ENCODE measurements at places on chromosomes 16 and 17. TPM values are rescaled to one million over a fixed set of nuclear protein-coding genes. Genes with fewer than 3 reads are reported as not detected.

Gene MAP3K14
- 80.8 TPM for total RNA-seq

Gene USP36
- 113 TPM for total RNA-seq

GRCh38 chr16:30523768-30524574 lies 2.4 kb downstream of the ZNF768 start:
- no peak overlapping the region for H3K27ac ChIP-seq
- no peak overlapping the region for H3K4me3 ChIP-seq
- peaks cover 17% of the 10 kb centered on the region for H3K4me1 ChIP-seq
- H3K36me3 ChIP-seq, result no peaks in the 10 kb centered on the region

GRCh38 chr17:47641202-47641601 lies 8.5 kb upstream of the KPNB1 start:
- no peak overlapping the region for H3K4me3 ChIP-seq
- no peaks in the 10 kb centered on the region for H3K4me1 ChIP-seq
- no peak for DNase-seq
- no peaks in the 10 kb centered on the region for H3K27me3 ChIP-seq
- no peak overlapping the region for H3K27ac ChIP-seq
- H3K36me3 ChIP-seq, result no peaks in the 10 kb centered on the region

GRCh38 chr17:62618647-62619416 lies 8.6 kb upstream of the MRC2 start:
- H3K4me3 ChIP-seq, result no peak overlapping the region
- H3K27me3 ChIP-seq, result no peaks in the 10 kb centered on the region
- H3K36me3 ChIP-seq, result 0 out of 2 replicates have a peak, but pooled peaks cover 3% of the 10 kb centered on the region
- no peak overlapping the region for H3K27ac ChIP-seq
- DNase-seq, result no peak
- no peaks in the 10 kb centered on the region for H3K4me1 ChIP-seq

DNA sequence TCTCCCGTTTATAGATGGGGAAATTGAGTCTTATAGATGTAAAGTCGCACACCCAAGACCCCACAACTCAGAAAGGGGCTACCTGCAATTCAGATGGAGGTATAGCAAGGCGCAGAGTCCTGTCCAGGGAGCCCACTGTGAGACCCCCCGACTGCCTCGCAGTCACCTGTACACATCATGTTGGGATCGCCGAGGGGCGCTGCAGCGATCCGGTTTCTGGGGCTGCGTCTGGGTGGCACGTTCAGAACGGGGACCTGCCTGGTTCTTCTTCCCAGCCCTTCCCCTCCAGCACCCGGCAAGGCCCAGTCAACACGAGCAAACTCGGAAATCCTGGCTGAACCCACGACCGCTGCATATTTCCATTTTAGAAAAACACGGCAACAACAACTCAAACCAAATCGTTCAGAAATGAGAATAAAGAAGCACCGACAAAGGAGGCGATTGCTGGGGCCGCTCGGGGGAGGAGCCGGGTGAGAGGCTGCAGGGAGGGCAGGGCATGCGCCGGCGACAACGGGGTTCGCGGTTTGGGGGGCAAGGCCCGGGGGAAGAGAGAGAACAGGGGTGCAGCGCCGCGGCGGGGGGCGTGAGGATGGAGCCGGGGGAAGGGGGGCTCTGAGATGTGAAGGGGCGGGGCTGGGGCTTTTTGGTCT lies 643 bp downstream of the HSDL1 start:
- no peaks in the 10 kb centered on the region for H3K27me3 ChIP-seq
- H3K36me3 ChIP-seq, result peaks cover 5% of the 10 kb centered on the region
- peak overlapping the region; percentile 66 for H3K27ac ChIP-seq
- peak overlapping the region; percentile 74 for H3K4me3 ChIP-seq
- H3K4me1 ChIP-seq, result no peaks in the 10 kb centered on the region

- H3K4me3 ChIP-seq, result peak overlapping the region; percentile 50
- peaks cover 7% of the 10 kb centered on the region for H3K4me1 ChIP-seq
- no peaks in the 10 kb centered on the region for H3K27me3 ChIP-seq
- H3K27ac ChIP-seq, result no peak overlapping the region
Measured at GRCh38 chr17:40362696-40363110, 1.8 kb downstream of the GJD3 start.

- no peak overlapping the region for H3K27ac ChIP-seq
- DNase-seq, result no peak
- no peaks in the 10 kb centered on the region for H3K36me3 ChIP-seq
- H3K4me1 ChIP-seq, result no peaks in the 10 kb centered on the region
- no peaks in the 10 kb centered on the region for H3K27me3 ChIP-seq
- no peak overlapping the region for H3K4me3 ChIP-seq
Measured at GRCh38 chr17:52064791-52065211, 93.7 kb downstream of the CA10 start.

DNA sequence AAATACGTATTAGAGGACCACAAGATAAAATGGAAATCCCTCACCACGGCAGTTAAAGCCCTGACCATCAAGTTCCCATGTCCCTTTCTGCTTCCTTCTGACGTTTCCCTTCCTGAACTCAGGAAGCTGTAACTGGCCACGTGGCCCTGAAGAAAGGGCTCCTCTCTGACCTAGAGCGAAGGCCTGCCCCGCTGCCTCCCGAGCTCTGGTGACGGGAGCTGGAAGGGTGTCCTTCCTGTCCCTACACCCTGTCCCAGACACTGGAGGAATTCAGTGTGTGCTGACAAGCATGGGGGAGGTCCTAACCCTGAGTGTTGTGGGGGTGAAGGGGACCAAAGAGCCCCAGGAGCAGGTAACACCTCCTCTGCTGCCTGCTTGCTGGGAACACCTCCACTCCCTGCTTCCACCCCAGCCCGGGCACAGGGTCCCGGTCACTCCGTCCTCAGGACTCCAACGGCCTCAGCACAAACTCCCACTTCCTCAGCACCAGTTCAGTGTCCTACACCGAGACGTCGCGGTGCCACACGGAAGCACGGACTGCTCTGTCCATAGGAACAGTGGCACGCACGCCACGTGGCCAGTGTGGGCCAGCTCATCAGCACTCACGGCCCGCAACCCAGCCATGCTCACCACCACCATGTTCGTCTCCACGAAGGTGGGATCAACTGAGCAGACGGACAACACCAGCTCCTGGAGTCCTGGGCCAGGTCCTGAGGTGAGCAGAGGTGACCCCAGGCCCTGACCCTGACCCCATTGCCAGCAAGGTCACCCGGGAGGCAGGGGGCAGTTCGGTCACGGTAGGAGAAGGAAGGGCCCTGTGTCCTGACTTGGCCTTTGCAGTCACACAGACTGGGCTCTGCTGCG lies 16.9 kb downstream of the TMEM235 start:
- no peak overlapping the region for H3K4me3 ChIP-seq
- peaks cover 12% of the 10 kb centered on the region for H3K4me1 ChIP-seq
- no peaks in the 10 kb centered on the region for H3K36me3 ChIP-seq

DNA sequence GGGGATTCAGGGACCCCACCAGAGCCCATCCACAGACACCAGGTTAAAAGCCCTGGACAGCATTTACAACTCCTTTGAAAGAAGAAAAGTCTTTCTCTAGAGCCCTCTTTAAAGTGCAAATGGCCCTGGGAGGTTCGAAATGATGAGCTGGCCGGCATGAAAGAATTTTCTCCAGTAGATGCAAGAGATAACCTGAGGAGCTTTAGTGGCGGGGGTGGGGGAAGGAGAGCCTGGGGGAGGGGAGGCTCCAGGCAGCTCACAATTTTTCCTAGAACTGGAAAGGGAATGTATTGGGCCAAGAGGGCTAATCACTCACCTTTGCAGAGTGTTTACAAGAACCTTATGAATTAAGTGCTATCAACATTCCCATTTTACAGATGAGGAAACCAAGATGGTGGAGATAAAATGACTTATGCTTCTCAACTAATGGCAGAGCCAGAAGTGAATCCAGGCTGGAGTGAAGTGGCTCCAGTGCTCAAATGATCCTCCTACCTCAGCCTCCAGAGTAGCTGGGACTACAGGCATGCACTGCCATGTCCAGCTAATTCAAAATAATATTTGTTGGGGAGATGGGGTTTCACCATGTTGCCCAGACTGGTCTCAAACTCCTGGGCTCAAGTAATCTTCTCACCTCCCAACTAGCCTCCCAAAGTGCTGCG lies 4.2 kb upstream of the CDH1 start:
- H3K27me3 ChIP-seq, result no peaks in the 10 kb centered on the region
- H3K4me3 ChIP-seq, result no peak overlapping the region
- H3K36me3 ChIP-seq, result no peaks in the 10 kb centered on the region
- H3K4me1 ChIP-seq, result peaks cover 9% of the 10 kb centered on the region
- peak overlapping the region; percentile 71 for H3K27ac ChIP-seq

DNA sequence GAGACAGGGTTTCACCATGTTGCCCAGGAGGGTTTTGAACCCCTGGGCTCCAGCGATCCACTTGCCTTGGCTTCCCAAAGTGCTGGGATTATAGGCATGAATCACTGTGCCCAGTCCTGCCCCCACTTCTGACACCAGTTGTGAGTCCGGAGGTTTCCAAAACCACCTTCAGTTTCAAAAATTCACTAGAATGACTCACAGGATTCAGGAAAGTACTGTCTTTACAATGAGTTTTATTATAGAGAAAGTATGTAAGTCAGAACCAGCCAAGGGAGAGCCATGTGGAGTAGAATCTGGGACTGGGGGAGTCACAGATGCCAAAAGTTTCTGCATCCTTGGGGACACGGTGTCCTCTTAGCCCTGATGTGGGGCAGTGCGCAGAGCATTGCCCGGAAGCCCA lies 55.1 kb downstream of the PLD6 start:
- H3K27ac ChIP-seq, result no peak overlapping the region
- H3K4me3 ChIP-seq, result no peak overlapping the region
- H3K36me3 ChIP-seq, result no peaks in the 10 kb centered on the region
- no peak for DNase-seq
- peaks cover 6% of the 10 kb centered on the region for H3K4me1 ChIP-seq

GRCh38 chr17:9498490-9498889 lies 77.1 kb downstream of the STX8 start:
- DNase-seq, result no peak
- H3K27ac ChIP-seq, result no peak overlapping the region
- H3K27me3 ChIP-seq, result no peaks in the 10 kb centered on the region
- no peak overlapping the region for H3K4me3 ChIP-seq
- no peaks in the 10 kb centered on the region for H3K4me1 ChIP-seq

DNA sequence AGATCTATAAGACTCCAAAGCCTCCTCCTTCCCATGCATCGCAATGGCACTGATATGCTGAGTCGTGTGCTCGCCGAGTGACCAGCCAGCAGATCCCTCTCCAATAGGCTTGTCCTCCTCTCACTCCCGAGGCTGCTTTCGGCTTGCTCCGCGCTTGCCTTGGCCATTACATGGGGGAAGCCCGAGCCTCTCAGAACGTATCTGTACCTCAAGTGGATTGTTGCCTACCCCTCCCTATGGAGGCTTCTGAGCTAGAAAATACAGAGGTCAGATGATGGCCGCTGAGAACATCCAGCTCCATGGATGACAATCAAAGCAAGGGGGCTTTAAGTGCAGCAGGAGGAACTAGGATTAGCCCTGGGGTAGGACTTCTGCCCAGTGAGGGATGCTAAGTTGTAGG lies 7.7 kb upstream of the NLRP1 start:
- H3K4me1 ChIP-seq, result no peaks in the 10 kb centered on the region
- H3K4me3 ChIP-seq, result no peak overlapping the region
- DNase-seq, result no peak
